Islet precursor cell (in vitro differentiated cells): ENCODE measurements at places on chromosomes 16 and 17.
A peak's percentile ranks its signal among the peaks of the same experiment; 100 is the strongest.

DNA sequence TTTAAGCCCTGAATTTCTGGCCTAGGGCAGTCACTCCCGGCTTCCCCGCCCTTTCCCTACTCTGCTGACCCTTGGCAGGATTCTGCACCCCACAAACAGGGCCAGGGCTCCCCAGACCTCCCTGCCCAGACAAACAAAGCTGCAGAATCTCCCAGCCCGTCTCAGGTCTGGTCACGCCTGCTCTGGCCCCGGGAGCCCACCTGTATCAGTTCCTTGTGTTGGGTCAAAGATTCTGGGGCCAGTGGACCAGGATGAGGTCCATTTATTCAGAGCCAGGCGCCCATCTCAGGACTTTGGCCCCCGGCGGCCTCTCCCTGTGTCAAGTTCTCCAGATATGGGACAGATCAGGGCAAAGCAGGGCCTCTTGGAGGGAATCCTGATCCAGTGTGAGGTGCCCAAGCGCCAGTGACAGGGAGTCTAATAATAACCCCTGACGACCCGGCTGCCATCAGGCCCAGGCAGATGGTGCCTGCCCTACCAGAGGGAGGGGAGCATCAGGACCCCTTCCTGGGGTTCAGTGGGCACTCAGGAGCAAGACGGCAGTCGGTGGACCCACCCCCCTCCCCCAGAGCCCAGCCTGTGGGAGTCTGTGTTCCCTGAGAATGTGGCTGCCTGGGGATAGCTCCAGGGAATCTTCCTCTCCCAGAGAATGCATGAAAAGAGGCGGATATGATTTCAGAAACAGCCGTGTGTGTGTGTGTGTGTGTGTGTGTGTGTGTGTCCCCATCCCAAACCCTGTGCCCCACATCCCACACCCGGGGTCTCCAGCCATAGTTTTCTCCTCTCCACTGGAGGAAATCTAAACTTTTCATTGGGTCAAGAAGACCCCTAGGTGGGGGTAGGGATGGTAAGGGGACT, 1.3 kb downstream of the TTYH2 start:
- DNase-seq = no peak

- no peak for DNase-seq
Observed at GRCh38 chr17:60244656-60245055, 94.9 kb downstream of the CA4 start.

GRCh38 chr17:66268247-66268927, 34.0 kb upstream of the PRKCA start:
- peak; percentile 64 for DNase-seq

GRCh38 chr17:78278139-78278741, 46.8 kb downstream of the TMEM235 start:
- DNase-seq = peak; percentile 68

DNA sequence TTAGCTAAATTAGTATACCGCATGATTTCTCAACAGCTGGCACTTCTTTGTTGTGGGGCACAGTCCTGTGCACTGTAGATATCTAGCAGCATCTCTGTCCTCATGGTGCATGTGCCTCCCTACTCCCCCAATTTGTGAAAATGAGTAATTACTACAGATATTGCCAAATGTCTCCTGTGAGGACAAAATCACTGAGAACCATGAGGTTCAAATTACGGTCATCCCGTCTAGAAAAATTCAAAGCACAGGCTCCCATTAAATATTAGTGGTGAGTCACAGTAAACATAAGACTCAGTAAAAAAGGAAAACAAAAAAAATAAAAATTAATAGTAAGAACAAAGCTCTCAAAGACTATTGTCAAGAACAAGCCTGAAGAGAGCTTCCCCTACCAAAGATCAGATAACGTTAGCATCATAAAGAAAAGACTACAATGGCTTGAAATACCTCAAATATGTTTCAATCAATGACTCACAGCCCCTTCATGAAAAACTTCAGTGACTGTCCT, 57.8 kb downstream of the STH start:
- no peak for DNase-seq

DNA sequence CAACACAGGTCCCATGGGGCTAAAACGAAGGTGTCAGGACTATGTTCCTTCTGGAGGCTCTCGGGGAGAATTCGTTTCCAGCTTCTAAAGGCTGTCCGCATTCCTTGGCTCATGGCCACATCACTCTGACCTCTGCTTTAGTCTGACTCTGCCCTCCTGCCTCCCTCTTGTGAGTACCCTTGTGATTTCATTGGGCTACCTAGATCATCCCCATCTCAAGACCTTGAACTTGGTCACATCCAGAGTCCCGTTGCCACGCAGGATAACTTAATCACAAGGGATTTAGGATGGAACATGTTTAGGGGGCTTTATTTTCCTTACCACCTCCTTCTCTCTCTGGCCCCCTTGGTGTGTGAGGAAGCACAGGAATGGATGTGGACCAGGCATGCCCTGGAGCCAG, 160.9 kb upstream of the PLCG2 start:
- DNase-seq = no peak

- no peak for DNase-seq
Observed at GRCh38 chr16:7976125-7976524, 614.2 kb downstream of the TMEM114 start.

DNA sequence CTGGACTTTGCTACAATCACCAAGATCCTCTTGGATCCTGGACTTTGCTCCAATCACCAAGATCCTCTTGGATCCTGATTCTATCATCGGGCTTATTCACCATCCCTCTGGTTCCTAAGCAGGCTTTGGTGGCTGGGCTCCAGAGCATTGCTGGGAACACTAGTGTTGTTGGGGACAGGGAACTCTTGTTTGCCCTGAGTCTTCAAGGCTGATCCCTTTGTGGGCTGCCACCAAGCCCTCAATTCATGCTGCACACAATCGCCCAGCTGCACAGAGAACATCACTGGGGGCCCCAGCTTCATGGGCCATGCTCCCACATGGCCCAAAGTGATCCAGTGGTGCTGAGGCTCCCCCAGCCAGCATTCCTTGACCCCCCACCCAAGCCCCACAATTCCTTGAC, 88.3 kb downstream of the TMEM132E start:
- no peak for DNase-seq

- DNase-seq = peak; percentile 87
Observed at GRCh38 chr17:61467416-61468262, 15.4 kb downstream of the TBX4 start.

DNA sequence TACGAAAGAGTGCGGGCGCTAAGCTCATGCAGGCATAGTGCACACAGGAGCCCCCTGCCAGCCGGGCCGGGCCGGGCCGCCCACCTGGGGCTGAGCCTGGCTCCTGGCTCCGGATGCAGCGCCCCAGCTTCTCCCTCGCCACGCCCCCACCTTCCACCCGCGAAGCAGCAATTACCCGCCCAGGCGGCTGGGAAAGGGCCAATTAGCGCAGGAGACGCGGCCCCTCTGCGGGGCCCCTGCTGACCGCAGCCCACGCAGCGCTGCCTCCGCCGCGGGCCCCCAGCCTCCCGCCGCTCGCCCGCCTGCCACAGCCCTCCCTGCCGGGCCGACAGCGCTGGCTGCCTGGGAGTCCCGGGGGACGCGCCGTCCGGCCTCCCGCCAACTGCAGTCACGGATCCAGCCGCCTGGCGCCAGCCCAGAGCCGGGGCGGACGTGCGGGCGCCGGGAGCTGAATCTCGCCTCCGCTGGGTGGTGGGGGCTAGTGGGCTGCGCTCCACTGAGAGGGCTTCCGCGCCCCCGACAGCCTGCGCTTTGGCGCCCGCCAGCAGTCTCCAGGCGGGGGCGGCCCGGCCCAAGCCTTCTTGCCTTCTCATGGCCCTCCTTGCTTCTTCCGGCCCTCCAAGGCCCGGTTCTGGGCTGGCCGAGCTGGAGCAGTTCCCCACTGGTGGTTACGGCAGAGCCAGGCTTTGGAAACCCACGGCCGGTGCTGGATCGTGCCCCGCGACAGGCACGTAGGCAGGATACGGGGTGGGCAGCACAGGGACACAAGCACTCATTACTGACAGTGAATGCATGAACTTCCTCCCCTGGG, 14.9 kb upstream of the CBFB start:
- DNase-seq = peak; percentile 86

- no peak for DNase-seq
Observed at GRCh38 chr17:64617125-64617780, 44.9 kb downstream of the SMURF2 start.

- DNase-seq = no peak
Observed at GRCh38 chr16:20899477-20900298, 470 bp downstream of the DCUN1D3 start.

DNA sequence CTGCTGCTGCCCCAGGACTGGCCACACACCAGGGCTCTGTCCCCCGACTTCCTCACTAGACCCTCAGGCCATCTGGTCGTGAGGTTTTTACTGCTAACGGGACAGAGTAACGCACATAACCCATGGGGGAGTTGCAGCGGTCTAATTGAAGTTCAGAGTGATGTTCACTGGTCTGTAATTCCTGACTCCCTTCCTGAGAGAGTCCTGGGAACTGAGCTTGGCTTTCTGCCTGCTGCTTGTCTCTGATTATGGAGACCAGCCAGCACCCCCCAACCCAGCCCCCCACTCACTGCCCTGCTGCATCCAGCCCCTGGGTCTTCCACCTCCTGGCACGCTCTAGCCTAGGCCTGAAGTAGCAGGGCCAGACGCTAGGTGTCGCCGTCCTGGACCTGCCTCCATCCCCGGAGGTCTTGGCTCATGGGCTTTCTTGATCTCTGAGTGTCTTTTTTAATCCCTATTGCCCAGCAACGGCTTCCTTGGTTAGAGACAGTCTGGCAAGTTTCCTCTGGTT, 192.9 kb downstream of the CCDC182 start:
- peak; percentile 85 for DNase-seq

DNA sequence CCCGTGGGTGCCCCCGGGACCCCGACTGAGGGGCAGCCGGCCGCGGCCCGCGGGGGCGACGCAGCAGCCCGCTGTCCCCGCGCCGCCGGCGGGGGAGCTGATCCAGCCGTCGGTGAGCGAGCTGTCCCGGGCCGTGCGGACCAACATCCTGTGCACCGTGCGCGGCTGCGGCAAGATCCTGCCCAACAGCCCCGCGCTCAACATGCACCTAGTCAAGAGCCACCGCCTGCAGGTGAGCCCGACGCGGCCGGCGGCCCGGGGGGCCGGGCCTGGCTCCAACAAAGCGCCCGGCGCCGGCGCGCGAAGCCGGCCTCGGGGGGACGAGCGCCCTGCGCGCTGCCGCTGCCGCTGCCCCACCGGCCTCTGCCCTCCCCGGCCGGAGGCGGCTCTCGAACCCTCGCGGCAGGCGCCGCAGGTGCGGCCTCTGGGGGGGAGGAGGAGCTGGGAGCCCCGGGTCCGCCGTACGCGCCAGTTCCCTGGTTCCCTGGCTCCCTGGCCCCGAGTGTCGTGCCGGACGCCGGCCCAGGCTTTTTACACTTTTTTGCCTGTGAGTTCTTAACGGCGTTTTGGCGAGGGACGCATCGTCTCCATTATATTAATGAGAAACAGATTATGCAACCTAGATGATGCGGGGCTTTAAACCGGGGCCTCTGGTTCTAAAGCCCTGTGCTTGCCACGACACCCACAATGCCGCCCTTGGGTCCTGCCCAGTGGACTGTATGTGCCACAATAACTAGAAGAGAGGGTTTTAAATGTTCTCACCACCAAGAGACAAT, 521 bp downstream of the ATMIN start:
- peak; percentile 61 for DNase-seq

GRCh38 chr17:43932923-43933322, 9.4 kb downstream of the PPY start:
- no peak for DNase-seq

DNA sequence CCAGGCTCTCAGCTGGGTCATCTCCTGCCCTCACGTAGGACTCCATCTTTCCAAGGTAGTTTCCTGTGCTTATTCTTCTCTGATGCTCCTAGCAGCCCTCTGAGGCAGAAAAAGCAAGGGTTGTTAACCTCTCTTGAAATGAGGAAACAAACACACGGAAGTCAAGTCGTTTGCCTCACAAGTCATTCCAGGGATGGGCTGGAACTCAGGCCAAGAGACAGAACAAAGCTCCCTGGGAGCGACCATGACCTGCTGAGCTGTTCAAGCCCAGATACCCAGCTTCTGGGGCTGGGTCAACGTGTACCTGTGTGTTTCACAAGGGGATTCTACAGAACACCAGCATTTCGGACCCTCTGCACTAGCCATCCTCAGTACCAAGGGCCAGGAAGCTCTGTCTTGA, 28.1 kb downstream of the SRL start:
- no peak for DNase-seq

DNA sequence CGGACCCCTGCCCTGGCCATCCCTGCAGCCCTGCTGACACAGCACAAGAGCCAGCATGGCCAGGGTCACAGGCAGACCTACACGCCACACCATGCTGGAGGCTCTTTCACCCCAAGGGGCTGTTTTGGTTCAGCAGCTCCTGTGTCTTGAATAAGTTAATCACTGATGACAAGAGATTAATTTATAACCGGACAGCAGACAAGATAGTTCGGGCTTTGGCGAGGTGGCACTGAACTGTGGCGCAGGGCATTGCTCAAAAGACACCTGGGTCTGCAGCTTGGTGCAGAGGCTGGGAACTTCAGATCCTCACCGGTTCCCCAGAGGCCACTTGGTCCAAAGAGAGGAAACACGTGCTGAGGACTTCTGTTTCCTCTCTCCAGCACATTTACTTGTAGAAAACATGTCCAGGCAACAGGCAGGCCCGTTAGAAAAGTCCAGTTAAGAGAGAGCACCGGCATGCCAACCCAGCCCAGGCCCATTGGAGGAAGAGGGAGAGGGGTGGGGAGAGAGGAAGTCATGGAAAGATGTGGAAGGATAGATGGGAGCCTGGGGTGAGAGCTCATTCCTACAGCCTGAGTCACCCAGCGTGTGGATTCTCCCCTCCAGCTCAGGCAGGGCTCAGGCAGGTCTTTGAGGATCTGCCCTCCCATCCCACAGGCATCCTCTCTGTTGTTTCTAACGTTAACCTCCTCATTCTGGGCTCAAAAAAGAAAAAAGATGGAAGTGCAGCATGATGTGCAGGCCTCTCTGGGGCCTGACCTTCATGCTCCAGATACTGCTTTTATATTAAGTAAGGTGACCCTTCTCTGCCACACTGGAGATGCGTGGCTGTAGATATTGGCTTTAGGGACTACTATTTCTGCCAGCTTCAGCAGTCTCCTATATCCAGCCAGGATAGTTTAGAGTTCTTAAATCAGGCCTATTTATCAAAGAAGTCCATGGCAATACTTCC, 80.0 kb upstream of the HNF1B start:
- peak; percentile 97 for DNase-seq

- no peak for DNase-seq
Observed at GRCh38 chr17:1467898-1468492, 12.0 kb upstream of the CRK start.

DNA sequence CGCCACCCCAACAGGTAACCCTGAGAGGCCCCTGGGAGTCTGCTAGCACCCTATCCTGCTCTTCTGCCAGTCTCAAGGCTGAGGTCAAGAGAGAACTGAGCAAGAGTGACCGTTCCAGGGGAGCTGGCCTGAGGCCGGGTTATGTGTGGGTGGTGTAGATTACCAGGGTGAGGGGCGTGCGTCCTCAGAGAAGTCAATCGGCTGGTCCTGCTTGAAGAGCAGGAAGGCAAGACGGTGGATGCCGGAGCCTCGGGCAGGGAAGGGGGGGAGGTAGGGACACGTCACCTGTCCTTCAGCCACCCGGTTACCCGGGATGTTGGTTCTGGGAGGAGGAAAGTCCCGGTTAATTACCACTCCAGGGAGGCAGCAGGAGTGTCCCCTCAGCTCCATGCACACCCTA, 2.6 kb upstream of the TRIM65 start:
- DNase-seq = no peak

- peak; percentile 88 for DNase-seq
Observed at GRCh38 chr17:77581480-77581879, 377.0 kb upstream of the TNRC6C start.
